Renal pelvis (tissue), 12 donors: ENCODE measurements at places on chromosomes 7 and 10. TPM values are rescaled to one million over a fixed set of nuclear protein-coding genes. Genes with fewer than 3 reads are reported as not detected.

Gene ZNF22
- polyA plus RNA-seq, result 76.5 TPM

- DNase-seq, result no peak
Measured at GRCh38 chr7:40499718-40500117, 364.9 kb downstream of the SUGCT start.

- DNase-seq, result no peak
Measured at GRCh38 chr10:27242473-27242950, 1.9 kb upstream of the ACBD5 start.

DNA sequence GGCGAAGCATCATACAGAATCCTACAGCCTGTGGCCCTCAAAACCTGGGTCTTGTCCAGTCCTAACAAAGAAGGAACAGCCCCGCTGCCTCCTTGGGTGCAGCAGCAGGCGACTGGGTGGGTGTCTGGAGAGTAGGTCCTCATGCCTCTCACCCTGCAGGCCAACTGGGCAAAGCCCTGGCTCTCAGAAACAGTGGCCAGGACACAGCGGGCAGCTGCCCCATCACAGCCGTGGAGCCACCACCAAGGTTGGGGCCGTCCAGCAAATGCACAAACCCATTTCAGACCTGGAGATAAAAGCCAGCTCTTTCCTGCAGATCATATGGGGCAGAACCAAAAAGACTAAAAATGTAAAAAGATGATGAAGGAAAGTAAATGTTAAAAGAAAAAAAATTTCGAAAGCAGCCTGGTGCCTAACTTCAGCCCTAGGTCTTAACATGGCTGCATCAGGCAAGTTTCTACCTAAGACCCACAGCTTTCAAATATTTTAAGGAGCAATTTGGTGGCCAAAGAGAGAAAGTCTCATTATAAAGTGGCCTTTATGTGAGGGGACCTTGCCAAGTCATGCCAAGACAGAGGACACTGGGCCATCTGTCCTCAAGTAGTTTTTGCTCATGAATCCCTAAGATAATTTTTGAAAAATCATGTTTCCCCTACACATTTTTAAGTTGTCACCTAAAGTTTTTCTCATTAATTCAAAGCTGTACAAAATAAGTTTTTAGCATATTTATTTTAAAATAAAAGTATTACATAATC lies 142.1 kb downstream of the PAXIP1 start:
- DNase-seq, result no peak

- no peak for DNase-seq
Measured at GRCh38 chr7:78412216-78412858, 613.8 kb downstream of the PHTF2 start.

- no peak for DNase-seq
Measured at GRCh38 chr10:3537518-3537917, 247.5 kb downstream of the KLF6 start.

Gene EPHB6
- 24.5 TPM for polyA plus RNA-seq

GRCh38 chr7:150993511-150993910 lies 2.7 kb downstream of the NOS3 start:
- no peak for DNase-seq

DNA sequence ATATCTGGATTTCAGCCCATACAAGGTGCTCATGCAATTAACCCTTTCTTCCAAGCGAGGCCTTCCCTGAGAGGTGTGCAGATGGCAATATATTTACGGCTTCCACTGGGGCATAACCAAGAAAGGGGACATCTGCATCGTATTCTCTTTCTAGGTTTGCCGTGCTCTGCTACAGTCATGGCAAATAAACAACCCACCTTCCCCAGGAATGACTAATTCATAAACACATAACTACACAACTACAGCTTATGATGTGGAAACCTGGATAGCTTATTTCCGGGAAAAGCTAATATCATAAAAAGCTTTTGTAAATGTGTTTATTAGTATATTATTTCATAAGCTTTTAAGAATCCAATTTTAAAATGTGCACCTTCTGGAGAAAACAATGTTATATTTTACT lies 120.0 kb downstream of the CAMK1D start:
- DNase-seq, result no peak

- no peak for DNase-seq
Measured at GRCh38 chr7:154804449-154804848, 198.5 kb downstream of the PAXIP1 start.

Gene CLDN4
- polyA plus RNA-seq, result 91.5 TPM

- DNase-seq, result no peak
Measured at GRCh38 chr10:69955211-69955805, 97.3 kb upstream of the MACROH2A2 start.

DNA sequence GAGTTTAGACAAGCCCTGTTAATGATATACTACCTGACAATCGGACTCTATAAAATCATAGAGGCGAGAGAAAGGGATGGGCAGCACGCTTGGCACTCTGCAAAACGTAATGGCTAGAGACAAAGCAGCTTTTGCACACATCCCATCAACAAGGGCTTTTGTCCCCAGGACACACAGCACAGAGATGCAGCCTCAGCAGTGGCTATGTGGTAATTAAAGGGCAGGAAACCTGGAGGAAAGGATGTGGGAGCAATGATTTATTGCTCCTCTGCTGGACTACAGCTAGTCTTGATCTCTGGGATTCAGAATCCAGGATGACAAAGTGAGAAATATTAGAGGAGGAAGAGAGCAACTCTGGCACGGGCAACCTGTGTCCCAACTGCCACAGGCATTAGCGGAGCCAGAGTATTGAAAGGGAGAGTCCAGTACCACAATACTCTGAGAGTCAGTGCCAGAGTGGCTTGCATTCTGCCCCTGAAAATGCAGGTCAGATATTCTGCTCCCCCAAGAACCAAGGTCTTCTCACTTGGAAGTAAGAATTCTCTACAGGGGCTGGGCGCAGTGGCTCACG lies 96.5 kb downstream of the ARMH3 start:
- DNase-seq, result no peak

Gene KLLN
- polyA plus RNA-seq, result 1.5 TPM

GRCh38 chr7:128408709-128409595 lies 830 bp downstream of the IMPDH1 start:
- no peak for DNase-seq

DNA sequence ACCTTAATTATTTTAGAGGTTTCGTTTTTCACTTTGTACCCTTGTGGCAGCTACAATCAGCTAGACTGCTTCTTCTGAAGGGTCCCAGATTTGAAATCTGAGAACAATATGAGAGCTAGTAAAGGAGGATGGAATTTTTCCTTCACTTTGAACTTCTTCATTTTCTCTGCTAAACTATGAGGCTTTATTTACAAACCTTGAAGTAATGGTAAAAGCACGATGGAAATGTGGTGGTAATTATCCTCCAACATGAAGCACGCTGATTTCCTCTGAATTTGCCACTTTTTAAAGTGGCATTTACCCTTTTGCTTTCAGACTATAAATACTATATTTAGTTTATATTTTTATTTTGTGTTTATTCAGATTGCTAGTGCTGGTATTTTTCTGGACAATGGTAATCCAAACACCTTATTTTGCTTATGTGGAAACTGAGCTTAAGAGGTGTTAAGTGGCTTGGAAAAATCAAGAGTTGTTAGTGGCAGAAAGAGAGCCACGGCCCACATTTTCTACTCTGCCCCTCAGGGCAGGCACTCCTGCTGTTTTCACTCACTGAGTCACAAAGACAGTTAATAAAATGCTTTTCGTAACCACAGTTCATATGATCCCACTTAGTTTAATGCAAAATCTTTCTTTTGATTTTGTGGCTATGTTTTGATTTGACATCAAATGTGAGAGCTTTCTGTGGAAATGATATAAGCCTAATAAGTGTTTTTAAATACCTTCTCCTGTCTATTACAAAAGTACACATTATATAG lies 2.7 kb downstream of the SSMEM1 start:
- DNase-seq, result no peak

Gene IKZF1
- polyA plus RNA-seq, result 0.94 TPM

GRCh38 chr7:44819292-44819691 lies 22.8 kb downstream of the PPIA start:
- DNase-seq, result no peak

Gene SCART1
- 3.5 TPM for polyA plus RNA-seq

- peak; percentile 55 for DNase-seq
Measured at GRCh38 chr7:48109848-48110663, 21.0 kb downstream of the UPP1 start.

Gene HPSE2
- 0.44 TPM for polyA plus RNA-seq

Gene H2BK1
- not detected for polyA plus RNA-seq

- peak; percentile 78 for DNase-seq
Measured at GRCh38 chr10:62817766-62818425, 1.7 kb upstream of the EGR2 start.

Gene FRG2B
- polyA plus RNA-seq, result not detected

GRCh38 chr7:44769776-44770294 lies 21.2 kb downstream of the ZMIZ2 start:
- DNase-seq, result no peak

DNA sequence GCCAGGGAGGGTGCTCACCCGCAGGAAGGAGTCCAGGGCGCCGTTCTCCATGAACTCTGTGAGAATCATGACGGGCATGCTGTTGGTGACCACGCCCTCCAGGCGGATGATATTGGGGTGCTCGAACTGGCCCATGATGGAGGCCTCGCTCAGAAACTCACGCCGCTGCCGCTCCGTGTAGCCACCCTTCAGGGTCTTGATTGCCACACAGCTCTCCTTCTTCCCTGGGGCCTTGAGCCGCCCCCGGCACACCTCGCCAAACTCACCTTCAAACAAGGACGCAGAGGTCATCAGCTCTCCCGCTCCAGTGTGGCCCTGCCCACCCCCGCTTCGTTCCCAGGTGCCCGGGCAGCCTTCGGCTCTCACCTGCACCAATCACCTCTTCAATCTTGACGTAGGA lies 14.6 kb downstream of the EPHB4 start:
- DNase-seq, result no peak

DNA sequence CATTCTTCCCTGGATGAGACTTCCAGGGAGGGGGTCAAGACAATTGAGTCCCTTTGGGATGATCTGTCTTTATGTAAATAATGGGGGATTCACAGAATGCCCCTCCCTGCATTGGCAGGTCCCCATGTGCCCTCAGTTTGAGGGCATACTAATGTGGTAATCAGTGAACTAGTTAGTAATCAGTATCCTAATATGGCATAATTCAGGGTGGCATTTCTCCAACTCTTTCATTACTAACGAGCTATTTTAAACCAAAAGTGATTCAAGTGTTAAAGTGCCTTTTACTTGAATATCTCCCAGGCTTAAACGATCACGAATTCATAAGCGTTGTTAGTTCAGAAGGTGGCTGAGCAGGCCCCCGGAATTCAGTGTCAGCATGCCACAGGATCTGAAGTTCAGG lies 1.6 kb upstream of the DNAJB6 start:
- no peak for DNase-seq

DNA sequence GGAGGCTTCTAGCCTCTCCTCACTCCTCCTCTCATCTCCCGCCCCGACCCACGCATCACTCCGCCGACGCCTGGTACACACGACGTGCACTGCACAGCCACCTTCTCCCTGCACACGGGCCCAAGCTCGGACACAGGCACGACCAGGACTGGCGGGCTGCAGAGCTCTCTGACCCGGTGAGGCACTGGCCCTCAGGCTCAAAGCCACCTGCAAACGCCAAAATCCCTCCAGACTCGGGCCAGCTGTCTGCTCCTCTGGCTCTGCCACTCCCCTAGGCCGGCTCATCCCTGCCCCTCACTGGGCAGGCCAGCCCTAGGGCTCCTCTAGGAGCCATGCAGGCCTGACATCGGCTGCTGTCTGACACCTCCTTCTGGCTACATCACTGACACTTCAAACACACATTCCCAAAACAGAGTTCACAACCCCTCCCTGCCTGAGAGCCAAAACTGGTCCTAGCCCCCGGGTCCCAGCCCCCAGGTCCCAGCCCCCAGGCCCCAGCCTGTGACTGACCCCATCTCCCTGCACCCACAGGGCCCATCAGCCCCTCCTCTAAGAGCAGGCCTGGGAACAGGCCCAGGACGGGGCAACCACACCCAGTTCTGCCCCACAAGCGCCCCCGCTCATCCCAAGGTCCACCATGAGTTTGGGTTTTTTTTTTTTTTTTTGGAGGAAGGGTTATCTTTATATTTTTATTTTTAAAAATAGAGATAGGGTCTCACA lies 35.1 kb downstream of the MAD1L1 start:
- no peak for DNase-seq

DNA sequence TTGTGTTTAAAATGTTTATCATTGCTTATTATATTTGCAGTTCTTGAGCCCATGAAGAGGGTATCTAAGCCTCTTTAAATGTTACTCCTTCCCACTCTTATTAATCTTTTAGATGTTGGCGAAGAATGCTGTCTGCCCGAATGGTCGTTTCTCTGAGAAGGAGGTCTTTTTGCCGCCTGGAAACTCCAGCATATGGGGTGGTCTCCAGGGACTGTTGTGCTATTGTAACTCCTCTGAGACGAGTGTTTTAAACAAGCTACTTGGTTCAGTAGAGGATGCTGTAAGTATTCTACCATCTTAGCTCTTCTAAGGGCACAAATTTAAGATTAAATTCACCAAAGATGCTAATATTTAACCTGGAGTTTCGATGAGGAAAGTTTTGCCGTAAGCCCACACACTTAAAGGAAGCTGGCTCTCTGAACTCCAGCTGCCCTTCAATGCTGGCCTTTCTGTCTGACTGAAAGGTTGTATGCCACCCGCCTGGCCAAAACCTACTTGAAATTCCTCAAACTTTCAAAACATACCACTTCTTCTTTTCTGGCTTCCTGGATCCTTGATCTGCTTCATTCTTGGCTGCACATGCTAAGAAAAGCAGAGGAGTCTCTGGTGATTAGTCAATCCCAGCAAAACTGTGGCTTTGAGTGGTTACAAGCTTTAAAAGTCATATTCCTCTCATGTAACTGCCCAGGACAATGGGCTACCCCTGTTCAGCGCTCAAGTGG lies 74.7 kb downstream of the ABCA13 start:
- no peak for DNase-seq

DNA sequence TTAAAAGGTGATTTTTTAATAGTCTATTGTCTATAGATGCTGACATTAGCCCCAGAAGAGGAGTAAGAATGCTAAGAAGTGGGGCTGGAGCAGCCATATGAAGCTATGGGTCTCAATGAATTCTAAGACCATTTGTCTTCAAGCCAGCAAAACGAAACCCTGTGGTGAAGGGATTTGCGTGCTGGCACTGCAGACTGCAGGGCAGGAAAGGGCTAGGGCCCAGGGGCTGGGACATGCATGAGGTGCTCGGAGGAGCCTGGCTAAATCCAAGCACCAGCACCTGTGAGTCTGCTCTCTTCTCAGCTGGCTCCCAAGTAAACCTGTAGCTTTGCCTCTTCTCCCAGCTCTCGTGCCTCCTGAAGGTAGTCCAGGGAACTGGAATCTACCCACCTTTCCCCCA lies 1.3 kb upstream of the NDST2 start:
- no peak for DNase-seq

- DNase-seq, result peak; percentile 23
Measured at GRCh38 chr10:48364659-48365405, 58.4 kb downstream of the MAPK8 start.

Gene IQUB
- 6.3 TPM for polyA plus RNA-seq

GRCh38 chr10:102714621-102715455 lies at the start of gene SFXN2:
TSS of gene SFXN2 (plus strand) at chr10:102714636. CDS start at chr10:102726637, 12,001 bp downstream.
- no peak for DNase-seq
